Epithelial cell of proximal tubule (primary cell): ENCODE measurements at places on chromosomes 4 and X. TPM values are rescaled to one million over a fixed set of nuclear protein-coding genes. Genes with fewer than 3 reads are reported as not detected.

- DNase-seq = no peak
These were observed 8.2 kb downstream of the NAA11 start for GRCh38 chr4:79317711-79318110.

- no peak for DNase-seq
These were observed 16.6 kb downstream of the FRMPD3 start for GRCh38 chrX:107465932-107466620.

UBA6 gene
- total RNA-seq = 69.2 and 100 TPM in 2 replicates

MXRA5 gene
- total RNA-seq = 0.07 and 0.40 TPM in 2 replicates
